Trophoblast cell (in vitro differentiated cells and primary cell): ENCODE measurements at places on chromosomes 4 and X.
A peak's percentile ranks its signal among the peaks of the same experiment; 100 is the strongest.

DNA sequence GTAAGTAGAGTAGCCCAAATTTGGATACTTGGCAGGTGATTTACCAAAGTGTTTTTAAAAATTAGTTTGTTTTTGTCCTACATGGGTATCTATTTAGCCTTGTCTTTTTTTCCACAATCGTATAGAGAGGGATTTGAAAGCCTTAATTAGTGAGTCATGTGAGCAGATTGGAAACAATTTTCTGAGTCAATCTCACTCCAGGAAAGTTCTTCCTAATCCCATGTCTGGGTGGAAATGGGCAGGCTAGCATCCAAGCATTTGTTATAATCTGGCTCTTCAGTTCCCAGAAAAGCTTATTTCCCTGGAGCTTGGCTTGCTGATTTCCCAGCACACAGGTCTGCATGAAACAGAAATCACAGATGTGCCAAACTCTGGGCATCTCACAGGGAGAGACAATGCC lies 426.9 kb upstream of the BOD1L1 start:
- DNase-seq = no peak
- H3K4me1 ChIP-seq = no peaks in the 10 kb centered on the region
- H3K27me3 ChIP-seq = no peaks in the 10 kb centered on the region
- H3K27ac ChIP-seq = no peak overlapping the region
- no peaks in the 10 kb centered on the region for H3K36me3 ChIP-seq

DNA sequence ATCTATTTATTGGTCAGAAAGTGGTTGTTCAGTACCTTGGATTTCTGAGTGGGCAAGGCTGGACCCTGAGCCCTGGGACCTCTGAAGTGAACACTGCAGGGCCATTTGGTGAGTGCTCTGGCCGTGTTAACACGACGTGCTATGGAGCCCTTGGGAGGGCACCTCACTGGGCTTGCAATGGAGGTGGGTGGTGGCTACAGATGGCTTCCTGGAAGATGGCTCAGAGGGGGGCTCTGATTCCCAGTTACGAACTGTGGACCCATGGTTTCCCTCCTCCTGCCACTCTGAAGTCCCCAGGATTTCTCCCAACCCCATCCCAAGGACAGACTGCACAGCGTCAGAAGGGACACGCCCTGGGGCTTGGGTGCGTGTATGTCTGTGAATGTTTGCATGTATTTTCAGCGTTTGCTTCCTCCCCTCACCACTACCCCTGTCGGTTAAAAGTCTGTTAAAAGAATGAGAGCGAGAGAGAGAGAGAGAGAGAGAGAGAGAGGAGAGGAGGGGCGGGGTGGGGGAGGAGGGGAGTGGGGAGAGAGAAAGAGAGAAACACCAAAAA lies 3.7 kb upstream of the RHOH start:
- no peaks in the 10 kb centered on the region for H3K36me3 ChIP-seq
- H3K4me3 ChIP-seq = no peak overlapping the region
- no peak overlapping the region for H3K27ac ChIP-seq

DNA sequence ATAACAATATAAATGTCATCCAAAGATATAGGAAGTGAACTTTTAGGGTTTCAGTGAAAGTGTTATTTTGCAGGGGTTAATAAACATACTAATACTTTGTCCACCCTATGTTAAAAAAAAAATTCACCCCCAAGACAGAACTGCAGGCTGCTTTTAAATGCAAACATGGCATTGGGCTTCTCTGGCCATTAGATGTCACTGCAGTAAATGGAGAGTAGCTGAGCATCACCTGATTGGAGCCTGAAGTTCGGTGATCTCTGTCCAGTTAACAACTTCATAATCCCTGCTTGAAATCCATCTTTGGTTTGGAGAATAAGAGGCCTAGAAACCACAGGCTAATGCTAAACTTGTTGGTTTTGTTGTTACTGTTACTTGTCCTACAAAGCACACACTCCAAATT lies 18.7 kb downstream of the SLC25A43 start:
- H3K4me3 ChIP-seq = no peak overlapping the region
- no peak overlapping the region for H3K27ac ChIP-seq
- peaks cover 2% of the 10 kb centered on the region for H3K36me3 ChIP-seq
- H3K27me3 ChIP-seq = no peaks in the 10 kb centered on the region
- H3K4me1 ChIP-seq = no peaks in the 10 kb centered on the region

- H3K27ac ChIP-seq = no peak overlapping the region
- H3K36me3 ChIP-seq = no peaks in the 10 kb centered on the region
- H3K4me3 ChIP-seq = no peak overlapping the region
- no peaks in the 10 kb centered on the region for H3K27me3 ChIP-seq
Measured at GRCh38 chr4:1770245-1770644, 22.8 kb upstream of the FGFR3 start.

DNA sequence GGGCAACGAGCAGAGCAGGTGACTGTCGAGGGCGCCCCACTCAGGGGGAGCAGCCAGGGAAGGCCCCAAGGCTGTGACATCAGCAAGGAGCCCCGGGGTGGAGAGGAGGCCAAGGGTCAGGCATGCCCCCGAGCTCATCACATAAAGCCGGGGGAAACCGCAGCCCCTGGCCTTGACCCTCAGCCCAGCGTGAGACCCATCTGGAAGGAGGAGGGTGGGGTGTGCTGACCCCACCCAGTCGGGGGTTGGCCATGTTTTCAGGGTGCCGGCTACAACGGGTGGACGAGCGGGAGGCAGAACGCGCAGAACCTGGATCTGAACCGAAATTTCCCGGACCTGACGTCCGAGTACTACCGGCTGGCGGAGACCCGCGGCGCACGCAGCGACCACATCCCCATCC lies 13.9 kb downstream of the CPZ start:
- H3K27ac ChIP-seq = no peak overlapping the region
- H3K4me3 ChIP-seq = no peak overlapping the region
- peaks cover 65% of the 10 kb centered on the region for H3K36me3 ChIP-seq
- no peak for DNase-seq

DNA sequence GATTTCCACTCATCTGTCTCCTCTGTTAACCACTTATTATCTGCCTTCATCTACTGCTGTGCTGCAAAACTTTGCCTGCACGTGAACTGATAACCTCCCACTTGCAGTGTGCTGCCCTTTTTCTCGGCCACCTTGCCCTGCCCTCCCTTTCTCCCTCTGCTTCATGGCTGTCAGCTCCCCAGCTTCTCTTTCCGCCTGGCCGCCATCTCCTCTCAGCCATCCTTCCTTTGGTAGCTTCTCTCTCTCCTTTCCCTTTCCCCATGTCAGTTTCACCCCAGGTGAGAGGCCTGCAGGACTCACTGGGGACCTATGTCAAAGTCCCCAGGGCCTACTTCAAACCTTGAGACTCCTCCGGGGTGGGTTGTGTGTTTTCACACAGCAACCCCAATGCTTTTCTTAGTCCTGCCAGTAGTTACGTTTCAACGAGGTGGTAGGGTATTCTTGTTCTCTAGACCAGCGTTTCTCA lies 6.6 kb downstream of the MSL3 start:
- H3K4me1 ChIP-seq = no peaks in the 10 kb centered on the region
- H3K36me3 ChIP-seq = peaks cover 28% of the 10 kb centered on the region
- no peak overlapping the region for H3K4me3 ChIP-seq
- DNase-seq = no peak

DNA sequence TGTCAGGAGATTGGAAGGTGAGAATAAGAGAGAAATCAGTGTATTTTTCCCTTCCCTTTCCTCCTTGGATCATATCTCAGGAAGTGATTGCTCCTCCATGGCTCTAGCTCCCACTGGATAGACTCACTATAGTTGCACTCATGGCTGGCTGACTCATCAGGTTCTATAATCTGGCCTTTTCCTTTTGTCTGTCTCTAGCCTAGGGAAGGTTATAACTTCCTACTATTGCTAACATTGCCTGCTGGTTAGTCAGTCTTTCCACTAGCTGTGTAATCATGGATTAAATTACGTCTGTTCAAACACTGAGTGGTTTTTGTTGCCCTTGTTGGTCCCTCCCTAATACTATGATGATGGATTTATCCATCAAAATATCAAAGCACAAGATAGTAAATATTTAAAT lies 195.5 kb upstream of the VEGFC start:
- H3K4me3 ChIP-seq = no peak overlapping the region
- no peak overlapping the region for H3K27ac ChIP-seq
- H3K27me3 ChIP-seq = no peaks in the 10 kb centered on the region
- DNase-seq = peak; percentile 26
- H3K36me3 ChIP-seq = no peaks in the 10 kb centered on the region
- H3K4me1 ChIP-seq = no peaks in the 10 kb centered on the region
